ENCODE measurements at places on chromosomes 3 and 15.

- DNase-seq, result no peak
These were observed 12.4 kb downstream of the PIF1 start for GRCh38 chr15:64813075-64813474.

DNA sequence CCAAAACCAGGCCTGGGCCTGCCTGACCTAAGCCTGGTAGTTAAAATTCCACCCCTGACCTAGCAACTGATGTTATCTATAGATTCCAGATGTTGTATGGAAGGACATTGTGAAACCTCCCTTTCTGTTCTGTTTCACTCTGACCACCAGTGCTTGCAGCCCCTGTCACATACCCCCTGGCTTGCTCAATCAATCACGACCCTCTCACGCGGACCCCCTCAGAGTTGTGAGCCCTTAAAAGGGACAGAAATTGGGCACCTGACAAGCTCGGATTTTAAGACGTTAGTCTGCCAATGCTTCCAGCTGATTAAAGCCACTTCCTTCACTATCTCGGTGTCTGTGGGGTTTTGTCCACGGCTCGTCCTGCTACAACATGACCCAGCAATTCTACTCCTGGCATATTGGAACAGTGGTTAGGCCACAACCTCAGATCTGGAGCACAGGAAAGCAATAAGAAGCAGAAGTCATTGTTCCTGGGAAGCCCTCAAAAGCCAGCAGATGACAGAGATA is 36.7 kb upstream of the LHFPL4 start:
- no peak for DNase-seq

GRCh38 chr3:4359805-4360502 is 56.8 kb downstream of the SETMAR start:
- DNase-seq, result no peak

DNA sequence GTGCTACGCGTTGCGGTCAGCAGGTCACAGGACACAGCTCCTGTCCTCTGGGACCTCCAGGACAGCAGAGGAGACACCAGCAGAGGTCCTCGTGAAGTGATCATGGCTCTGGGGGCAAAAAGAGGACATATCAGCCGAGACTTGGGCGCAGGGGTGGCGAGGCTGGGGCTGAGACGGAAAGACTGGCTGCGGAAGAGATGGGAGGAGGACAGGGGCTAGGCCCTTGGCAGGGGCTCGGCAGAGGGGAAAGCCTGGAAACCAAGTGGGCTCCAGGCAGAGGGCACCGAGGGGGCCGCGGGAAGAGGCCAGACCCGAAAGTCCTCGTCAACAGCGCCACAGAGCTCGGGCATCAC is 4.9 kb upstream of the CFAP100 start:
- DNase-seq, result no peak

DNA sequence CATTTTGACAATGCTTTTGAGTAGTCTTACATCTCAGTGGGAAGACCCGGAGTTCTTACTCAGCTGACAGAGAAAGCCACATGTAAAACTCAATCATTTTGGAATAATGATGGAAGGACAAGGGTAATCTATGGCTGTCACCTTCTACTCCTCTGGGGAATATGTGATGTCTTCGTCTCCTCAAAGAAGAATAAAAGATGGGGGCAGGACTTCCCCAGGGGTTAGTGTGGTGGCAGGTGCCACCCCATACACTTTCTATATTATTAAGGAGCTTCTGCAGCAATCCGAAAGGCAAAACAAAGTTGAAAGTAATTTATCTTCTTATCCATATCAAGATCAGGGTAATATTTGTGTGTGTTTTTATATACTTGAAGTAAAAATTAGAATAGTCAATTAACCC is 180.4 kb upstream of the TOPAZ1 start:
- DNase-seq, result no peak

GRCh38 chr3:170436697-170437096 is 18.0 kb downstream of the CLDN11 start:
- no peak for DNase-seq

DNA sequence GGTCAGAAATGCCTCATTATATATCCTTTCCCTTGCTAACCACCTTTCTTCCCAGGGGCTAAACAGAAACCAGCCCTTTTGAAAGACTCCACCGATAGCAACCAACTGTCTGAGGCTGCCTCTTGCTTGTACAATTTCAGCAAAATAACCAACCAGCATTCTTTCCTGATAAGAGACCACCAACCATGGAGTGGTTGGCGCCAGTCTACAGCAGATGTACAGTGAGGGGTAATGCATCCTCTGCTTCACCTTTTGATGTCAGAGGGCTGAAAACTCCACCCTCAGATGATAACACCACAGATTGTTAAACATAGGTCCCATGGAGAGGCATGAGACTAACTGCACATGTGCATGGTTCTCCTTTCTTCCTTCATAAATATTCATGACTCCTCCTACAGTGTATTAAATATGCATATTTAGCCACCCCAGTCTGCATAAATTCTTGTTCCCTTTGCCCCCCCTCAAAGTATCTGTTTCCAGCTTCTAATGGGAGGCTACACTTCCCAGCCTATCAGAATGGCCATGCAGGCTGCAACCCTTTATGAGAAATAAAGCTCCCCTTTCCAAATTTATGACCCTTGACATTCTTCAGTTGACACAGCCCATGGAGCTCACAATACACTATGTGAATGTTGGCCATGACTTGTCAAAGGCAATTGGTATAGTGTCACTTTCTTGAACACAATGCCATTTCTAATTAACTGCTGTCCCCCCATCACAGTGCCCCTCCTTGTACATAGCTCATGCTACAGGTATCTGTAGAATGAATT is 48.3 kb downstream of the GABRB3 start:
- DNase-seq, result no peak

DNA sequence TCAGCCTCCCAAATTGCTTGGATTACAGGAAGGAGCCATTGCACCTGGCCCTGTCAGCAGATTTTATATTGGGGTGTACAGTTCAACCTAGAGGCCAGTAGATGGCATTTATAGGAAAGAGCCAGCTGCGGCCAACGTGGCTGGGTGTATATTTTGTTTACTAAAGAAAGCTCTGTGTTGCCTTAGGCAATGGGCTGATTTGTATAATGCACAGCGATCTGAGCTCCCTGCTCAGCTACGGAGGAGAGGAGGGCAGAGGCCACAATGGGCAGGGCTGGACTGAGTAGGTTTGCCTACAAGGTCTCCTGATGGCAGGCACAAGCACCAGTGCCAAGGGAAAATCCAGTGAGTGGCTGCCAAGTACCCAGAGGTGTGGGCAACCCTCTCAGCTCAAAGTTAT is 282.4 kb downstream of the ARPP21 start:
- DNase-seq, result no peak

GRCh38 chr3:186236357-186237020 is 125.5 kb downstream of the DGKG start:
- no peak for DNase-seq

Data from stimulated activated CD8-positive, alpha-beta memory T cell treated with anti-CD3 and anti-CD28 coated beads, Interleukin-7, amount 100 ng/mL, for 1 hour (primary cell).